ENCODE measurements at places on chromosomes 5 and 9.

DNA sequence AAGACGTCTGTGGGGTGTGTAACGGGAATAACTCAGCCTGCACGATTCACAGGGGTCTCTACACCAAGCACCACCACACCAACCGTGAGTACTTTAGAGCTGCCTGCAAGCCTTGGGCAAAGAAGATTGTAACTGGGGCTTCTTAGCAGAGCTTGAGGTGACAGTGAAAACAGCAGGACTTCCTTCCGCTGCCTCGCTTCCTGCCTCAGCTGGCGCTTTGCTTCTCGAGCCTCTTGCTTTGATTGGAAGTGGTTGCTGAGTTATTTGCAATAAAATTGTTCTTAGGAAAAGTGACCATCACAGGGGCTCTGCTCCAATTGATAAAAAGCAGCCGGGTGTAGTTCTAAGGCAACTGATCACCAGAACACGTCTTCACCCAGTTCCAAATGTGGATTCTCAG lies 99.1 kb downstream of the ADAMTS16 start:
- no peak for DNase-seq

- DNase-seq = no peak
These were observed 651.8 kb downstream of the KIF4B start for GRCh38 chr5:155665361-155665760.

- DNase-seq = no peak
These were observed 1138.2 kb downstream of the TAF11L14 start for GRCh38 chr5:18772475-18772874.

GRCh38 chr5:172065431-172066065 lies 59.1 kb upstream of the FBXW11 start:
- DNase-seq = no peak

- no peak for DNase-seq
These were observed 54.8 kb downstream of the SLC22A5 start for GRCh38 chr5:132424167-132424880.

GRCh38 chr9:84278130-84278529 lies 62.4 kb downstream of the SLC28A3 start:
- DNase-seq = no peak

DNA sequence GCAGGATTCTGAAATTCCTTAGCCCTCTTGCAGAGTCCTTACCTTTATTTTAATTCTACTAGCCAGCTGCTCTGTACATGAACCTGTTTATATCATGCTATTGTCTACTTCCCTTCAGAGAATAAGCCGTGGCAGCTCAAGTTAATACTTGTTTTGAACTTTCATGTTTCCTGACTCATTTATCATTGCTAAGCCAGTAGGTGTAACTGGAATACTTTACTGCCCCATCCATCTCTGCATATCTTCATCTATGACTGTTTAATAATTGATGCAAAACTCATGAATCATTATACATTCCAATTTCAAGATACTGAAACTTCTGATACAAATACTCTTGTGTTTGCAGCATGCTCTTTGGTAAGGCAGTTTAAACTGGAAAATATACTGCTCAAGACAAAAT lies 174.7 kb downstream of the PPP2R2B start:
- DNase-seq = no peak

GRCh38 chr5:157143127-157143971 lies 684 bp upstream of the MED7 start:
- DNase-seq = peak; percentile 29

DNA sequence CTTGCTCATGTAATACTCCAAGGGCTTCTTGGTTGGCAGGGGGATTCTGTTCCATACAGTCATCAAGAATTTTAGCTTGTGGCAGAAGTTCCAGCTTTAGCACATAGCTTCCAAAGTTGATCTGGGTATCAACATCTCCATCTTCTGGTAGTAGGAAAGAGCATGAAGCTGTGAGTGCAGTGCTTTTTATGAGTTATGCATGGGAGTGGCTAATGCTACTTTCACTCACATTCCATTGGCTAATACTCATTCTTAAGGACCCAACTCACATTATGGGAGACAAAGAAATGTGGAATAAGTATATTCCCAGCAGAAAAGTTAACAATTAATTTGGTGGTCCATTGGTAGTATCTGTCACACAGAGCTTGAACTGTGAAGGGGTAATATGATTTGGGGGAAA lies 194.2 kb upstream of the CHD1 start:
- no peak for DNase-seq

- no peak for DNase-seq
These were observed 62.4 kb upstream of the IL7R start for GRCh38 chr5:35794328-35794619.

- no peak for DNase-seq
These were observed 481.8 kb upstream of the ARRDC3 start for GRCh38 chr5:91864962-91865361.

GRCh38 chr5:73311291-73312110 lies 137.1 kb downstream of the FOXD1 start:
- no peak for DNase-seq

DNA sequence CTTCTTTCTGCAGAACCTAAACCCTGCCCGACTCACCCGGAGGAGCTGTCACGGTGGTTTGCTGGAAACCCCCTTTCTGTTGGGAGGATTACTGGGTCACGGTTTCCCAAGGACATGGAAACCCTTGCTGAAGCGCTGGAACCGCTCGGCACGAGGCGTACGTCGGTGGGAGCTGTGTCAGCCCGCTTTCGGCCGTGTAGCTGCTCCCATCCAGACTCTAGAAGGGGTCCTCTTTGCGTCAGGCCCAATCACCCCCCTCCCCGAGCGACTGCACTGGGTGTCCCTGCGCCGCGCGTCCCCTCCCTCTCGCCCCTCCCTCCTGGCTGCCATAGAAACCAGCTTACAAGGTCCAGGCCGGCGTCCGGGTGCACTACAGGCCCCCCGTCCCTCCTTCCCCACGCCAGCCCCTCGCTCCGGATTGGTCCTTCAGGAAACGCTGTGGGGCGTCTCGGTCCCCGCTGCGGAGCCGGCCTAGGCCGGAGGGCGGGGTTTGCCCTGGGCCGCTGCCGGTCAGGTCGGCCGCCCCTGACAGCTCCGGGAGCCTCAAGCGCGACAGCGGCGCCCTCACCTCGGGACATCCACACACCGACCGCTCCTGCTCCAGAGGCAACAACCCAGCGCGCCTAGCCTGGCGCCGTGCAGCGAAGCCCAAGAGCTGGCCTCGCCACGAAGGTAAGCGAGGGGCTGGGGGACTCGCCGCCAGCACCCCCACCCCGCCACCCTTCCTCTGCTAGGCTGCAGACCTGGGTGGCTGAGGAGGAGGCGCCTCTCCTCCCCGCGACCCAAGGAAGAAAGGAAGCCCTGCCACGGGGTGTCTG lies at the start of gene NIM1K:
Gene NIM1K, plus strand, starts transcription at position 486 of the 818 bp plus-strand sequence. CDS start 53,551 bp downstream, outside the sequence.
- peak; percentile 15 for DNase-seq

- no peak for DNase-seq
These were observed 298.3 kb downstream of the BNC2 start for GRCh38 chr9:16572005-16572734.

GRCh38 chr5:134555223-134555889 lies 29.9 kb downstream of the JADE2 start:
- no peak for DNase-seq

DNA sequence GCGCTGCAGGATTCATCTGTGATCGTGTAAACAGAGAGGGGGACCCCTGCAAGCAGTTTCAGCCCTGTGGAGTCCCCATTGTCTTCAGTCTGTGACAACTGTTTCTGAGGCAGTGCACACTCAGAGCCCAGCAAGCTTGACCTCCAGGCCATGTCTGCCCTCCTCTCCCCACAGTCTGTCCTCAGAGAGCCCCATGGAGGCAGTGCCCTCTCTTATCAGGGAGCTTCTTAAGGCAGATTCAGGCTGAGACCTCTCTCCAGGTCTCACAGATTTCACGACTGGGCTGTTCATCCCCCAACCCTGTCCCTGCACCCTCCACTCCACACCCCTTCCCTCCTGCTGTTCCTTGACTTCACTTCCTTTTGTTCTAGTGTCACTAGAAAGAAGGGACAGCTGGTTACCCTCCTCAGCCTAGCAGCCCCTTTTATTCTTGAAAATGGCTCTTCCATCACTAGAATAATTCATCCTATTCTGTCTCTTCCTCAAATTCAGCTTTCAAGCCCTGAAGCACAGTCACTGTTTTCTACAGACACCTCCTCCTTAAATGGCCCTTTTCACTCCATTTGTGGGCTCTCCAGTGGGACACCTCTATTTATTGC lies 218.4 kb downstream of the MED10 start:
- DNase-seq = no peak

- no peak for DNase-seq
These were observed 13.7 kb downstream of the TRIO start for GRCh38 chr5:14156650-14157492.

- DNase-seq = no peak
These were observed 120.7 kb upstream of the PCA3 start for GRCh38 chr9:76643399-76644117.

GRCh38 chr5:159010661-159011442 lies 88.9 kb downstream of the EBF1 start:
- DNase-seq = no peak

DNA sequence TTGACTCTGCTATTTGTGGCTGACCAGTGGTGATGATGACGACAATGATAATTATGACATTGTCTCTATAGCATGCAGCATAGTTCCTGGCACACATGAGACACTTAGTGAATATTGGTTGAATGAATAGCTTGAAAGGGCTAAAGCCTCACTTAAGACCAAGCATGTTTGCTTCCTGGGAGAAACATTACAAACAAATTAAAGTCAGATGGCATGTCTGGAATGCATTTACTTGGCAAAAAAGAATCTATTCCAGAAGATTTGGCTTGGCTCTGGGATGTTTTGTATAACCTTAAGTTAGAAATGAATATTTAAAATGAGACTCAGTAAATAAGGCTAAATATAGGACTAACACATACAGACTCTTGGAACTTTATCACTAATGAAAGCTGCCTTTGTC lies 21.6 kb downstream of the GAS1 start:
- no peak for DNase-seq

DNA sequence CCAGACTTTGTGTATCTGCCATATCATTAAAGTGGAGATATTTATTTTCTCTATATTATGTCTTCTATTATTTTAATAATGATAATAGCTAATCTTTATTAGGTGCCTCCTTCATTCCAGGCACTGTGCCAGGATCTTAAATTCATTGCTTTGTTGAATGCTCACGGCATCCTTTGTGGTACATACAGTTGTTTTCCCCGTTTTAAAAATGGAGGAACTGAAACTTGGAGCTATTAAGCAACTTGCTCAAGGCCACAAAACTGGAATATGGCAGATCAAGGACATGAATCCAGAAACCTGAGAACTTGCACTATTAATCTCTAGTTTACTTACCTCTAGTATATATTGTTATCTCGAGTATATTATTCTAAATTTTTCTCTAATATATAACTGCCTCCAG lies 41.5 kb upstream of the PPP3R2 start:
- no peak for DNase-seq

DNA sequence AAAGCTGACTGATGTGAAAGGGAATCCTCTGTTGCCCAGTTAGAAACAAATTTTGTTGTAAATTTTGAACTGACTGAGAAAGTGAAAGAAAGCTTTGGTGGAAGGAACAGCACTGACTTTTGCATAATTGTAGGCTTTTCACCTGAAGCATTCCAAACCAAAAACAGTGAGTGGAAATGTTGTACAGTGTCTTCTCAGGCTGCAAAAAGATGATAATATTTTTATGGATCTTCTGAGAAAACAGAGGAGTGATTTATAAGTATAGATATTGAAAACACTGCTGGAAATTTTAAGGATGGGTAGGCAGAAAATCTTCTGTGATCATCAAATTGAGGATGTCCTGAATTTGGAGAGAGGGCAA lies 40.0 kb downstream of the LURAP1L start:
- no peak for DNase-seq

DNA sequence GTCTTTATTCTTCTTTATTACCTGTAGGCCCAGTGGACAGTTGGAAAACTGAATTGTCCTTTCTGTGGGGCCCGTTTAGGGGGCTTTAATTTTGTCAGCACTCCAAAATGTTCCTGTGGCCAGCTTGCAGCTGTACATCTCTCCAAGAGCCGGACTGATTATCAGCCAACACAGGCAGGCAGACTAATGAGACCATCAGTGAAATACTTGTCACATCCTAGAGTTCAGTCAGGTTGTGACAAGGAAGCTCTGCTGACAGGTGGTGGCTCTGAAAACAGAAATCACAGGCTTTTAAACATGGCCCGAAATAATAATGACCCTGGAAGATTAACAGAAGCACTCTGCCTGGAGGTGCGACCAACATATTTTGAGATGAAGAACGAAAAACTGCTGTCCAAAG lies 47.9 kb downstream of the RNF180 start:
- no peak for DNase-seq

DNA sequence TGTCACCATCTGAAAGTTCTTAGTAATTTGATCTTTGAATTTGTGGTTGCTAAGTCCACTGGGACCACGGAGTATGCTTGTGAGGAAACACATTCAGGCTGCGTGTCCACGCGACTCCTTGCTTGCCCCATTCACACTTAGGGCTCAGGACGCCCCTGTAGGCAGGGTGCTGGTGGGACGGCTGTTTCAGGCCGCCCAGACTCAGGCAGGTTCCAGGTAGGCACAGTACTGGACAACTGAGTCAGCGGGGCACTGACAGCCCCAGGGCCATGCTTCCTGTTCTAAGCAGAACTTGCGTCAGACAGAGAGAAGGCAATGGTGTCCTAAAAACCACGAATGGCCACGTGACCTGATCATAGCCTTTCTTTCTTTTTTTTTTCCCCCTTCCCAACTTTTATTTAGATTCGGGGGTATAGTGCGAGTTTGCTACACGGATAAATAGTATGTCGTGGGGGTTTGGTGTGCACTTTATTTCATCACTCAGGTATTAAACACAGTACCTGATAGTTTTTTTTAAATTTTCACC lies 7.7 kb upstream of the RASGEF1C start:
- DNase-seq = no peak

GRCh38 chr9:96856363-96857286 lies 2.3 kb upstream of the ZNF782 start:
- peak; percentile 60 for DNase-seq

GRCh38 chr5:55350754-55351153 lies 43.0 kb downstream of the MTREX start:
- DNase-seq = no peak

DNA sequence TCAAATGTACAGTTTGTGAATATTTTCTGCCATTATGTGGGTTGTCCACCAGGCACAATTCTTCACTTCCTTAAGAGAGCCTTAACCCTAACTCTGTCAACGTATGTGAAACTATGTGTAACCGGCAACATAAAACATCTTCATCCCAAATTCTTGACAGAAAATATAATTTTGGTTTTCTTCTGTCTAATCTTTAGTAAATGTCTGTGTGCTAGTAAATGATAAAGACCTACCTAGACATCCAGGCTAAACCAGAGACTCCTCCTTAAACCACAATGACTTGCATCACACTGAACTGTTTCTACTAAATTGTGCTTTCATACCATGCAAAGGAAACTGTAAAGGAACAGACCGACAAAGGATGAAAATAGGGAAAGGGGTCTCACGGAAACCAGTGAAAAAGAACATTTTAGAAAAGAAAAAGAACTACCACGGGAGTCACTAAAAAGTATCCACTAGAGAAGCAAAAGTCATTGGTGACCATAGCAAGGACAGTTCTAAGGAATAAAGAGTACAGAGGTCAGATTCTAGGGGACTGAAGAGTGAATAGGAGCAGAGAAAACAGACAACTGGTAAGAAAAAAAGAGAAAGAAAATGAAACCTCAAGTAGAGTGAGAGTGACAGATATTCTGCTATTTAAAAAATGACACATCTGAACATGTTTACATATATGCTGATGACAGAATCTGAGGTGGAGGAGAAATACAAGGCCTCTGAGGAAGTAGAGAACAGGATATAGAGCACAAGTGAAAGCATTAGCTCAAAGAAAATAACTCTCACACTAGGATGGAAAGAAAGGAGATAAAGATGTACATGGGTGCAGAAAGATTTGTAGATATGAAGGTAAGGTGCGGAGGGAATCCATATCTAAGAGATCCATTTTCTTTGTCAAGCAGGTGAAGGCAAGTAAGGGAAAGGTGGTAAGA lies 49.4 kb downstream of the FNIP1 start:
- no peak for DNase-seq

All from T-helper 9 cell (primary cell).